ENCODE measurements at places on chromosomes 7 and 10.

- no peak for DNase-seq
Observed at GRCh38 chr10:19970717-19971116, 154.5 kb downstream of the PLXDC2 start.

- no peak for DNase-seq
Observed at GRCh38 chr7:33649476-33650441, 255.6 kb upstream of the BMPER start.

- no peak for DNase-seq
Observed at GRCh38 chr10:96276426-96276825, 5.1 kb upstream of the BLNK start.

- no peak for DNase-seq
Observed at GRCh38 chr10:90205340-90205739, 503.9 kb downstream of the KIF20B start.

DNA sequence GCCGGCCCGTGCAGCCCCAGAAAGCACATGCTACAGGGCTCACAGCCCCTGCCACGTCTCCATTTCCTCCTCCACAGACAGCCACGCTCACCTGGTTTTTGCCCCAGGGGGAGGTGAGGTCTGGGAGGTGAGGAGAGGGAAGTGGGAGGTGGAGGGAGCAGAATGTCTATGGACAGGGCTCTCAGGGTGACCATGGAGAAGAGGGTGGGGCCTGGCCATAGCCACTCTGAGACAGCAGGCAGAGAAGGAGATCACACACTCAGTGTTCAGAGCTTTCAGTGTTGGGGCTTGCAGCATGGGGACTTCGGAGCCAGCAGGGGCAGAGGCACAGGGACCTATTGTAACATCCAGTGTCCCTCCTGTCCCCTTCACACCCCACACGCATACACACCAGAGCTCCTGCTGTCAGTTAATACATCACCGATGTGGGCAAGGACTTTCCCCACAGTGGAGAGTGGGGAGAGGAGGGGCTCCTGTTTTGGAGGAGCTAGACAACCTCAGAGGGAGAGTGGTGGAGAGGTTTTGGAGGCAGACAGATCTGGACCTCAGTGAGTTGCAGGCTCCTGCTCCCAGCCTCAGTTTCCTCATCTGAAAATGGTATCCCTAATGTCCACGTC lies 14.4 kb downstream of the WDFY4 start:
- no peak for DNase-seq

GRCh38 chr7:10593080-10593479 lies 380.6 kb upstream of the PHF14 start:
- DNase-seq = no peak

GRCh38 chr10:76432016-76433012 lies 1000.9 kb downstream of the LRMDA start:
- no peak for DNase-seq

- no peak for DNase-seq
Observed at GRCh38 chr10:131852823-131853609, 47.8 kb upstream of the PPP2R2D start.

DNA sequence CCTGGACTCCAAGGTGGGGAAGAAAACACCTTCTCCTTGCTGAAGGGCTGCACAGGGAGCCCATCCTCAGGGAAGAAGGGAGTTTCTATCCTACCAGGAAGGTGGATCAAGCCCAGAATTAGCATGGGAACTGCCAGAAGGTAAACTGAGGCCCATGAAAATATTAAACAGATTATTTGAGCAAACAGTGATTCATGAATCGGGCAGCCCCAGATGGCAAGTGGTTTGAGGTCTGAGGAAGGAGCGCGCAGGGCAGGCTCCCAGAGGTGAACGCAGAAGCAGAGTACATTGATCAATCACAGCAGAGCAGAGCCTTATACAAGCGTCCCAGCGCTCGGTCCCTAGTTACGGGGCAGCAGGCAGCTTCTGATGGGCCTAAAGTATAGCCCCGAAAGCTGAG lies 35.8 kb upstream of the PROSER2 start:
- DNase-seq = no peak

DNA sequence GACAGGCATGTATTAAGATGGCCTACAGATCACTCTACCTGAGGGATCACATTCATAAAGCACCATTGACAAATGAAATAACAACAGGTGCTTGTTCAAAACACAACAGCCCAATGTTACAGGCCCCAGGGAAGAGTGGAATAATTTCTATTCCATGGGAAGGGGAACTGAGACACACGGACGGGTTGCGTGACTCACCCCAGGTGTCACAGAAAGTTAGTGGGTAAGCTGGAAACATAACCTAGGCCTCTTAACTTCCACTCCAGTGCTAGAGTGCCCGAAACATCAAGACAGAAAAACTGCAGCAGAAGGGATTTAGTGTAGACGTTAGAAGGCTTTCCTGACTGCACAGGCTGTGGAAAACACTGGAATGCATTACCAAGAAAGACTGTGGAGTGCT lies 48.3 kb downstream of the SLC37A3 start:
- no peak for DNase-seq

GRCh38 chr10:129960481-129961156 lies 3.5 kb downstream of the EBF3 start:
- no peak for DNase-seq

DNA sequence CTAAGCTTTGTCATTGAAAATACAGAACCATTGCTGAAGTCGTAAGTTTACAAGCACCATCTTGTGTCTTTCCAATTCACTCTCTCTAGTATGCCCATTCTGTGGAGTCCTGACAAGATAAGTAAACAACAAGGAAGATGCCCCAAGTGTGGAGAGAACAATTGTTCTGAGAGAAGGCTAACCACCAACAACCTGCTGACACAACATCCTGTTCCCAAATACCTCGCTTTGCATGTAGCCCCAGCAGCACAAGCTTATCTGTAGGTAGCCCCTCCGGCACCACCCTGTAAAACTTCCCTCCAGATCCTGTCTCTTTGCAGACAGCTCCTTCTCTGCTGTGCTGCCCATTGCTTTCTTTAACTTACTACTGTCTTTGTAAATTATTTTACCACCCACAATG lies 233.3 kb upstream of the AOAH start:
- no peak for DNase-seq

DNA sequence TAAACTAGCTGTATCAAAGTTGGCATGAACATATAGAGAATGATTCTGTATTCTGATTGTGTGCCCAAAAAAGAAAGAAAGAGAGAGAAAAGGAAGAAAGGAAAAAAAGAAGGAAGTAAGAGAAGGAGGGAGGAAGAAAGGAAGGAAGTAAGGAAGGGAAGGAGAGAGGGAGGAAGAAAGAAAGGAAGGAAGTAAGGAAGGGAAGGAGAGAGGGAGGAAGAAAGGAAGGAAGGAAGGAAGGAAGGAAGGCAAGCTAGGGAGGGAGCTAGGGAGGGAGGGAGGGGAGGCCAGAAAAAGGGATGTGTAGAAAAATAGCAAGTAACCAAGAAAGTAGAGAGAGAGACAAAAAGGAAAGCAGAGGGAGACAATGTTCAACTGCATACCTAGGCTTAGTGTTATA lies 60.7 kb upstream of the TARP start:
- no peak for DNase-seq

DNA sequence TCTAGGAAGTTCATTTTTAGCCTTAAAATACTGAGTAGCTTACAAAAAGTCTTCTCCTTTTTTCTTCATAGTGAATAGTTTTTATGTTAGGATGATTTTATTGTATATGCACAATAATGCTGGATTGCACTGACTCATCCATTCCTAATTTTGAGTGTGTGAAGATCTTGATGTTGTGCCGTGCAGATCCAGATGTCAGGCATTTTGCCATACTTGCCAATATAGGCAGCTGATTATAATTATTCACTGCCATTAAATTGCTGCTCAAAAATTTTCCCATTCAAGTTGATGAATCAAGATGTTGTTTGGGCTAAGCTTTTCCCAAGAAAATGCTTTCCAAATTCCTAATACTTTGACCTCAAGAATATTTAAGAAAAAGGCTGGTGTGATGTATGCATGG lies 218.3 kb downstream of the AHR start:
- no peak for DNase-seq

GRCh38 chr10:125823663-125824251 lies 411 bp downstream of the BCCIP start:
- DNase-seq = no peak

DNA sequence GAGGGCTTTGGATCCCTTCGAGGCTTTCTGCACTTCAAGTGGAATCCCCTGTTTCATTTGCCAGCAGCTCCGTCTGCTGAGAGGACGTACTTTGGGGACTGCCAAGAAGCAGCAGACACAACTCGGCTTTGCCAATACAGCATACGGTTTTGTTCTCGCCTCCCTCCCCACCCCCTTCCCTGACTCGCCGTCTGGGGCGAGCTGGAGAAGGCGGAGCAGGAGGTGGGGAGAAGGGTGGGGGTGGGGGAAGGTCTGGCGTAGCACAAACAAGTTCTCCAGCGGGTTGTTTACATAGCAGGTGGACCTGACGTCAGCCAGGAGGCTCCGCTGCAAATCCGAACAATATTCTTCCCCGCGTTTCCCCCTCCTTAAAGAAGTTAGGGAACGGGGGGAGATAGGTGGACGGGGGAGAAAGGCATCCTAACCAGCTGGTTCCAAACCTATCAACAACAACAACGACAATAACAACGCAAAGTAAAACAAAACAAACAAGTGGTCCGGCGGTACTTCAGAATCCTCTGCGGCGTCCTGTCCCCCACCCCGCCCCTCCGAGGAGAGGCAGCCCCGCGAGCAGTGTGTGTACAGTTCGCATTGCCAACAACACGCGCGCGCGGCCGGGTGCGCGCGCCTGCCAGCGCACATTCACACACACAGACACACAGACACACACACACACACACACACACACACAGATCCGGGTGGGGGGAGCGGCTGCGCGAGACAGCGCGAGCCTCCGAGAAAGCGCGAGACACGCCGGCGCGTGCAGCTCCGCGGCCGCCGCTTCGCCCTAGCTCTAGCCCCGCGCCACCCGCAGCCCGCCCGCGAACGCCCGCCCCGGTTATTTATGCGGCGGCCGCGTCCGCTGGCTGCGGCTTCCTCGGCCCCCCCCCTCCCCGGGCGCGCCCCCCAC lies 167.0 kb upstream of the PPP1R3A start:
- peak; percentile 25 for DNase-seq

DNA sequence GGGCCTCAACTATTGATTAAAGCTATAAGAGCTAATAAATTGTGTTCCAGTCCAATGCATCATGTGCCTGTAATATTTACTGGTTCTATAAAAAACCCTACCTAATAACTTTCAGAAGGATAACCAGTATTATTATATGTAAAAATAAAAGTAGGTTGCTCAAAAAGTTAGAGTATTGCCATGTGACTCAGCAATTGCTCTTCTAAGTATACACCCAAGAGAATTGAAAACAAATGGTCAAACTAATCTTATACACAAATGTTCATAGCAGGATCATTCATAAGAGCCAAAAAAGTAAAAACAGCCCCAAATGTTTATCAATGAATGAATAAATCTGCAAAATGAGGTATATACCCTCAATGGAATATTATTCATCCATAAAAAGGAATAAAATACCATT lies 89.5 kb upstream of the TES start:
- DNase-seq = no peak

DNA sequence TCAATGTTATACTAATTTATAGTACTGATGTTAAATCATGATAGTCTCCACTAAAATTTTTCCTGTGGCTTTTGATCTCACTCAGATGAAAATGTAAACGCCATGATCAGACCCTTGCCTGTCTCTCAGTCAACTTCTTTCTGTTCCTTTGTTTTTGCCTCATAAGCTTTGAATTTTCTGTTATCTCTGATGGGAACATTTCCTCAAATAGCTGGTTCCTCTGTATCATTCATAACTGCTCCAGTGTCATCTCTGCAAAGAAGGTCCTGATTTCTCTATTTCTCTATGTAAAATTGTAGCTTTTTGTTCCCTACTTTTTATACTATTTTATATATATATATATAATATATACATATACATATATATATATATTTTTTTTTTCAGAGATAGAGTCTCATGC lies 67.5 kb downstream of the GPR141 start:
- DNase-seq = no peak

DNA sequence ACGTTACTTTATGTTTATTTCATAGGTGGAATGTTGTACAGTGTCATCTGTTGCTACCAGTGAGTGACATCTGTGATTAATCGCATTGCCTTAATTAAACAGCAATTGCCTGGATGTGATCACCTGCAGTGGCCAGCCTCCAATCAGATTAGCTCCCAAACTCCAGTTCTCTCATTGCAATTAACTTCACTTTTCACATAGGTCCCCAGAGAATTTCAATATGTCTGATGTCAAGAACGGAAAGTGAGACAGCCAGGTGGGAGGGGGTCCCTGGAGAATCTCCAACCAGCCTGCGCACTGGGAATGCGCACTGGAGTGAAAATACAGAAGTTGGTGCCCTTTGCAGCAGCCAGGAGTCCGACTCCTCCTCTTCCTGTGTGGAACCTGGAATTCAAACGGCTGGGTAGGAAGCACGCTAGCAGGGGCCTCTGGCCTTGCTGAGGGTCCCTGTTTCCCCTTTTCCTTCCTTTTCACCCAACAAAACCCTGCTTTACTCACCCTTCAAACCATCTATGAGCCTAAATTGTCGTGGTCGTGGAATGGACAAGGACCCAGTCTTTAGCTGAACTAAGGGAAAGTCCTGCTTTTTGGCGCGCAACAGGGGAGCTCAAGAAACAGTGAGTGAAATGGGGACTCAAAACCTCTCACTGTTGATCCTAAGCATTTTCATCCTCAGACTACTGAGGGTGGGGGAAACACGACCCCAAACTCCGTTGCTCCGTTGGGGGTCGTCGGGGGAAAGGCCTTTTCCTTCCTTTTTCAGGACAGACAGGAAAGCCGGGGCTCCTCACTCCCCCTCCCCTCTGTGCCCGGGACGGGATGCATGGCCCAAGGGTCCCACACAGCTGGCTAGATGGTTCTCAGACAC lies 1355.5 kb upstream of the LRRTM3 start:
- DNase-seq = no peak

GRCh38 chr7:46281071-46281470 lies 360.0 kb upstream of the IGFBP3 start:
- DNase-seq = no peak

DNA sequence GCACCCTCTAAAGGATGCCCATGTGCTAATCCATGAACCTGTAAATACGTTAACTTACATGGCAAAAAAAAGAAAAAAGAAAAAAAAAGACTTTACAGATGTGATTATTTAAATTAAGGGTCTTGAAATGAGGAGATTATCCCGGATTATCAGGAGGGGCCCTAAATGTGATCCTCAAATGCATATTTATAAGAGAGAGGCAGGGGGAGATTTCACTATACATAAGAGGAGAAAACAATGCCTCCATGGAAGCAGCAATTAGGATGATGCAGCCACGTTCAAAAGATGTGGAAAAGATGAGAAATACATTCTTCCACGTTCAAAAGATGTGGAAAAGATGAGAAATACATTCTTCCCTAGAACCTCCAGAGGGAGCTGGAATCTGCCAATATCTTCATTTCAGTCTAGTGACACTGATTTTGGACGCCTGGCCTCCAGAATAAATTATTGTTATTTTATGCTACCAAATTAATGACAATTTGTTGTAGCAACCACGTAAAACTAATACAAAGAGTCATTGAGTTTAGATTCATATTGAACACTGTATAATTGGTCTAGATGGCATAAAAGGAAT lies 328.4 kb upstream of the GNAI1 start:
- DNase-seq = no peak

GRCh38 chr7:93894966-93895640 lies 4.5 kb upstream of the TFPI2 start:
- no peak for DNase-seq

GRCh38 chr10:47088656-47089354 lies 177.6 kb downstream of the PTPN20 start:
- no peak for DNase-seq

- no peak for DNase-seq
Observed at GRCh38 chr7:141748396-141748795, 10.2 kb downstream of the SSBP1 start.

Data from posterior cingulate gyrus (tissue), 11 donors.